ENCODE measurements at places on chromosomes 16 and 17. TPM values are rescaled to one million over a fixed set of nuclear protein-coding genes. Genes with fewer than 3 reads are reported as not detected.

PAQR4 gene
- total RNA-seq: 5.2 TPM

TPSAB1 gene
- 0.99 TPM for total RNA-seq

FNDC8 gene
- total RNA-seq: not detected

ODAD4 gene
- 1.9 TPM for total RNA-seq

MGAT5B gene
- 1.5 TPM for total RNA-seq

CACNA1H gene
- 32.3 TPM for total RNA-seq

MAF gene
- total RNA-seq: 69.1 TPM

FBXW10 gene
- total RNA-seq: 0.18 TPM

FAM20A gene
- total RNA-seq: 13.1 TPM

APOBR gene
- total RNA-seq: 3.3 TPM

IGSF6 gene
- 7.5 TPM for total RNA-seq

ACSM5 gene
- total RNA-seq: 3.0 TPM

EFNB3 gene
- total RNA-seq: 8.7 TPM

SAT2 gene
- 56.3 TPM for total RNA-seq

KATNB1 gene
- total RNA-seq: 21.7 TPM

PPY gene
- total RNA-seq: not detected

DHRS7C gene
- total RNA-seq: 25.3 TPM

SPDYE4 gene
- not detected for total RNA-seq

FOXF1 gene
- 0.29 TPM for total RNA-seq

CNTNAP1 gene
- total RNA-seq: 13.6 TPM

BICDL2 gene
- 3.3 TPM for total RNA-seq

PFN1 gene
- total RNA-seq: 419 TPM

RND2 gene
- total RNA-seq: 1.3 TPM

SOX9 gene
- total RNA-seq: 9.7 TPM

Measured in metanephros (tissue), 2 donors.